ENCODE measurements at places on chromosomes 16 and 17. TPM values are rescaled to one million over a fixed set of nuclear protein-coding genes. Genes with fewer than 3 reads are reported as not detected.

The PITPNM3 gene
- 1.3 TPM for total RNA-seq

DNA sequence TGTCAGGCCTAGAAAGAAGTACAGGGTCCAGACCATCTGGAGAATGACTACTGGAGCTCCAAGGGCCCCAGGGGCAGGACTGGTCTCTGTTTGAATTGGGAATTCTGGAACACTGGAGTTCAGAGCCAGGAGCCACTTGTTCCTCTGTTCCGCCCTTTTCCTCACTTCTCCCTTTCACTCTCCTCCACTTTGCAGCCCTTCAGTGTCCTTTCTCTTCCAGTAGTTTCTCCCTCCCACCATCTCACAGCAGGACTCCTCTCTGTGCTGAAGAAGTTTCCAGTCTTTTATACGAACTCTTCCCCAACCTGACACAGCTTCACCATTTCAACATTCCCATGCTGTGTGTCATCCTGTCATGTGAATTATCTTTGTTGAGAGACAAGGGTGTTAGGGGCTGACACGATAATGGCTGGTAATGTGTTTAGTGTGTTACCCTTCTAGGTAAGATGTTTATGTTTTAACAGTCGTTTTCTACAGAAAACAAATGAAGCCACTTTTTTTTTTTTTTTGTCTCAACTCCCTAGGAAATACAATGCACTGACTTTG, 180.3 kb upstream of the MYOCD start:
- H3K4me3 ChIP-seq = no peak overlapping the region
- no peaks in the 10 kb centered on the region for H3K36me3 ChIP-seq
- no peaks in the 10 kb centered on the region for H3K27me3 ChIP-seq
- DNase-seq = no peak

DNA sequence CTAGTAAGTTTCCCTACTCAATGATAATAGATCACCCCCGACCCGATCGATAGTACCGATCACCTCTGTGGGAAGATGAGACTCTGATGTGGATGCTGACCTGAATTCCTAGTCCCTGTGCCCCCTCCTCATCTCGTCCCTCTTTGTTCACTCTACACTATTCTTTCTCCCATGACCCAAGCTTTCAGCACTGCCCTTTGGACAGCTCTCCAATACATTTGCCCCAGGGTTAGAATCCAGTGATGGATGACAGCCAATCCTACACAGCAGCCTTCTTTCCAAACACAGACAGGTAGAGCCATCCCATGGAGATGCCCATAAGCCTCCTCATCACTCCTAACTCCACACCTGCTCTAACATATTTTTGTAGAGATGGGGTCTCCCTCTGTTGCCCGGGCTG, 141.1 kb downstream of the GSG1L start:
- H3K36me3 ChIP-seq = no peaks in the 10 kb centered on the region
- no peak overlapping the region for H3K27ac ChIP-seq
- H3K27me3 ChIP-seq = peaks cover 6% of the 10 kb centered on the region
- no peaks in the 10 kb centered on the region for H3K4me1 ChIP-seq

The GRAP gene
- 1.5 TPM for total RNA-seq

The KCNH6 gene
- 0.39 TPM for total RNA-seq

GRCh38 chr17:45751466-45751865, 32.7 kb upstream of the CRHR1 start:
- H3K27ac ChIP-seq = no peak overlapping the region
- no peaks in the 10 kb centered on the region for H3K36me3 ChIP-seq
- H3K4me1 ChIP-seq = no peaks in the 10 kb centered on the region
- H3K27me3 ChIP-seq = no peaks in the 10 kb centered on the region
- no peak overlapping the region for H3K4me3 ChIP-seq
- DNase-seq = no peak

- H3K4me3 ChIP-seq = peak overlapping the region; percentile 31
- H3K27me3 ChIP-seq = no peaks in the 10 kb centered on the region
- H3K36me3 ChIP-seq = no peaks in the 10 kb centered on the region
- DNase-seq = peak; percentile 71
- H3K27ac ChIP-seq = peak overlapping the region; percentile 28
Measured at GRCh38 chr16:353404-354290, 1.1 kb upstream of the AXIN1 start.

- H3K36me3 ChIP-seq = no peaks in the 10 kb centered on the region
- H3K27ac ChIP-seq = peak overlapping the region; percentile 93
- DNase-seq = peak; percentile 43
- peaks cover 31% of the 10 kb centered on the region for H3K4me1 ChIP-seq
Measured at GRCh38 chr16:11915114-11915643, 577 bp downstream of the GSPT1 start.

DNA sequence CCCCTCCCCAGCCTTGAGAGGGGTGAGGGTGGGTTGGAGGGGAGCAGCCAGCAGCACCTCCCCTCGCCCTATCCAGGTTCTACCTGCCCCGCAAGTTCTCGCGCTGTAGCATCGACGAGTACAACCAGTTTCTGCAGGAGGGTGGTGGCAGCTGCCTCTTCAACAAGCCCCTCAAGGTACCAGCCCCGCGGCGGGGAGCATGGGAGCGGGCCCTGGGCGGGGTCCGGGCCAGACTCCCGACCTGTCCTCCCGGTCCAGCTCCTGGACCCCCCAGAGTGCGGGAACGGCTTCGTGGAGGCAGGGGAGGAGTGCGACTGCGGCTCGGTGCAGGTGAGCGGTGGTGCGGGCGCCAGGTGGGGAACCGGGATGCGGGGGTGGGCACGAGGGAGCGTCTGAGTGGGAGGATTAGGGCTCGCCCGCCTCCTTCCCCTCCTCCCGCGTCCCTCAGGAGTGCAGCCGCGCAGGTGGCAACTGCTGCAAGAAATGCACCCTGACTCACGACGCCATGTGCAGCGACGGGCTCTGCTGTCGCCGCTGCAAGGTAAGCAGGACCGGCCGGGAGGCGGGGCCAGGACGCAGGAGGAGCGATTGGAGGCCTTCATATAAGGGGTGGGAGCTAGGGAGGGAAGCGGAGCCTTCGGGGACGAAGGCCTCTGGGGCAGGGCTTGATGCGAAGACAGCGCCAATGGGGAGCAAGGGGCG, 16.5 kb downstream of the ADAM11 start:
- peaks cover 8% of the 10 kb centered on the region for H3K4me1 ChIP-seq
- no peaks in the 10 kb centered on the region for H3K27me3 ChIP-seq
- H3K4me3 ChIP-seq = peak overlapping the region; percentile 42
- no peaks in the 10 kb centered on the region for H3K36me3 ChIP-seq
- peak overlapping the region; percentile 31 for H3K27ac ChIP-seq

DNA sequence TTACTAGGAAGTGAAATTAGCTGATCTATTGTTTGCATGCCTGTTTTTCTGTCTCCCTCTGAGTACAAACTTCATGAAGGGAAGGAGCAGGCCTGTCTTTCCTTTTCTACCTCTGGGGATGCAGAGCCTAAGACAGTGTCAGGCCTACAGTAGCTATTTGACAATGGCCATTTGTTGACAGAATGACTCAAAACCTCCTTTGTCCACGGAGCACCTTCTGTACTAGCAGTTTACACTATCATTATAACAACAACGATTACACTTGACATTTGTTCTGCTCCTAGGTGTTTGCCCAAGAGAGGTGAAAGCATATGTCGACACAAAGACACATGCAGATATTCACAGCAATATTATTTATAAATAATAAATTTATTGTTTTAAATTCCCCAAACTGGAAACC, 132.3 kb upstream of the IRX3 start:
- no peaks in the 10 kb centered on the region for H3K27me3 ChIP-seq
- no peaks in the 10 kb centered on the region for H3K36me3 ChIP-seq
- no peak overlapping the region for H3K27ac ChIP-seq
- DNase-seq = no peak
- no peaks in the 10 kb centered on the region for H3K4me1 ChIP-seq
- H3K4me3 ChIP-seq = no peak overlapping the region

DNA sequence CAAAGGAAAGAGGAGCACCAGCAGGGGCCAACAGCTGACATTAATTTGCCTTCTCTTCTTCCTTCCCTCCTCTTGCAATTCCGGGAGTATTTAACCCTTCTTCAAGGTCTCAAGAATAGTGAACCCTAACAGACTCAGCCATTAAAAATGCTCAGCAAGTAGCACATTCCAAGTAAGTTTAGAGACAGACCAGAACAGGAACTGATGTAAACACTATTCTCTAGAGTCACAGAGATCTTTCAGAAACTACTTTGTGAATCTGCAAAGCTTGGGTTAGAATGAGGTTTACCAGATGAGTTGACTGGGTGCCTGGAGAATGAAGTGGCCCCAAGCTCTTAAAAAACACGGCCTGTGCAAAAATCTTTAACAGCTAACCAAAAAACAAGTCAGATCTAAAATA, 50.9 kb downstream of the TEX2 start:
- H3K4me1 ChIP-seq = peaks cover 15% of the 10 kb centered on the region
- no peak overlapping the region for H3K27ac ChIP-seq
- H3K36me3 ChIP-seq = peaks cover 15% of the 10 kb centered on the region
- no peak for DNase-seq
- H3K27me3 ChIP-seq = no peaks in the 10 kb centered on the region
- H3K4me3 ChIP-seq = no peak overlapping the region

- H3K36me3 ChIP-seq = no peaks in the 10 kb centered on the region
- no peaks in the 10 kb centered on the region for H3K4me1 ChIP-seq
- no peak overlapping the region for H3K4me3 ChIP-seq
- peak; percentile 71 for DNase-seq
- H3K27ac ChIP-seq = no peak overlapping the region
Measured at GRCh38 chr16:852451-853185, 52.1 kb upstream of the GNG13 start.

The NXN gene
- 28.6 TPM for total RNA-seq

The SULT1A2 gene
- total RNA-seq = 0.41 TPM

GRCh38 chr16:66091471-66091891, 275.0 kb upstream of the CDH5 start:
- DNase-seq = no peak
- H3K36me3 ChIP-seq = no peaks in the 10 kb centered on the region
- no peak overlapping the region for H3K27ac ChIP-seq
- H3K4me3 ChIP-seq = no peak overlapping the region
- H3K27me3 ChIP-seq = no peaks in the 10 kb centered on the region

The QPRT gene
- 18.6 TPM for total RNA-seq

- H3K4me1 ChIP-seq = peaks cover 4% of the 10 kb centered on the region
- no peak for DNase-seq
- no peak overlapping the region for H3K27ac ChIP-seq
Measured at GRCh38 chr17:32773856-32774694, 102.8 kb downstream of the MYO1D start.

GRCh38 chr17:54899721-54900456, 763 bp upstream of the TOM1L1 start:
- no peaks in the 10 kb centered on the region for H3K27me3 ChIP-seq
- H3K4me1 ChIP-seq = peaks cover 9% of the 10 kb centered on the region
- peak overlapping the region; percentile 56 for H3K4me3 ChIP-seq
- no peak for DNase-seq
- H3K27ac ChIP-seq = no peak overlapping the region
- H3K36me3 ChIP-seq = no peaks in the 10 kb centered on the region

The PIRT gene
- total RNA-seq = not detected

DNA sequence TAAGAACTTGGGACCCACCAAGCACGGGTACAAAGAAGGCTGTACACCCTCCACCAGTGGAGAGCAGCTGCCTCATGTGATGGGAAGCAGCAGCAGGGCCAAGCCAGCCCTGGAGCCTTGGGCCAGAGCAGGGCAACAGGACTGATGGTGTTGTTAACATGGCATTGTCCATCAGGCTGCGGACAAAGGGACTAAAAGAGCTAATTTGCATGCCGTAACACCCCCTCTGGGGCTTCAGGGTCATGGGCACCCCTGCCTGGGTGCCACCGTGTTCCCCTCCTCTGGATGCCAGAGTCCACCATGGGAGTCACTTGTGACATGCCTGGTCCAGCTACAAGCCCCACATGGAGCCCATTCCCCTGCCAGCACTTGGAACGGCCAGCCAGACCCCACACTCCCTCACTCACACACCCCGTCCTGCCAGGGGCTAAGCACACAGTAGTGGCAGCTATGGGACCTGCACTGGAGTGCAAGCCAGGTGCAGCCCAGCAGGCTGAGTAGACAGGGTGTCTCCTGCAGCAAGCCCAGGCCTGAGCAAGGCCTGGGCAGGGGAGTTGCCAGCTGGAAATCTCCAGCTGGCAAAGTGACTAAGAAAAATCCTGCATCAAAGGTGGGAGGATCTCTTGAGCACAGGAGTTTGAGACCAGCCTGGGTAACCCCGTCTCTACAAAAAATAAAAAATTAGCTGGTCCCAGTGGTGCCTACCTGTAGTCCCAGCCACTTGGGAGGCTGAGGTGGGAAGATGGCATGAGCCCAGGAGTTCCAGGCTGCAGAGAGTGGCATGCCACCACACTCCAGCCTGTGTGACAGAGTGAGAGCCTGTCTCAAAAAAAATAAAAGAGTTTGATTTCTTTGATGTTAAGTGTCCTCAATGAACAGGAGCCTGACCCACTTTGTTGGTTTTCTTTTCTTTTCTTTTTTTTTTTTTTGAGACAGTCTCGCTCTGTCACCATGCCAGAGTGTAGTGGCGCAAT, 33.7 kb downstream of the NOL11 start:
- H3K4me1 ChIP-seq = no peaks in the 10 kb centered on the region
- no peak overlapping the region for H3K4me3 ChIP-seq
- H3K36me3 ChIP-seq = peaks cover 19% of the 10 kb centered on the region
- DNase-seq = no peak
- H3K27ac ChIP-seq = no peak overlapping the region

- no peaks in the 10 kb centered on the region for H3K36me3 ChIP-seq
- H3K27ac ChIP-seq = no peak overlapping the region
- H3K27me3 ChIP-seq = no peaks in the 10 kb centered on the region
- H3K4me1 ChIP-seq = no peaks in the 10 kb centered on the region
Measured at GRCh38 chr16:49474741-49475140, 101.1 kb downstream of the C16orf78 start.

DNA sequence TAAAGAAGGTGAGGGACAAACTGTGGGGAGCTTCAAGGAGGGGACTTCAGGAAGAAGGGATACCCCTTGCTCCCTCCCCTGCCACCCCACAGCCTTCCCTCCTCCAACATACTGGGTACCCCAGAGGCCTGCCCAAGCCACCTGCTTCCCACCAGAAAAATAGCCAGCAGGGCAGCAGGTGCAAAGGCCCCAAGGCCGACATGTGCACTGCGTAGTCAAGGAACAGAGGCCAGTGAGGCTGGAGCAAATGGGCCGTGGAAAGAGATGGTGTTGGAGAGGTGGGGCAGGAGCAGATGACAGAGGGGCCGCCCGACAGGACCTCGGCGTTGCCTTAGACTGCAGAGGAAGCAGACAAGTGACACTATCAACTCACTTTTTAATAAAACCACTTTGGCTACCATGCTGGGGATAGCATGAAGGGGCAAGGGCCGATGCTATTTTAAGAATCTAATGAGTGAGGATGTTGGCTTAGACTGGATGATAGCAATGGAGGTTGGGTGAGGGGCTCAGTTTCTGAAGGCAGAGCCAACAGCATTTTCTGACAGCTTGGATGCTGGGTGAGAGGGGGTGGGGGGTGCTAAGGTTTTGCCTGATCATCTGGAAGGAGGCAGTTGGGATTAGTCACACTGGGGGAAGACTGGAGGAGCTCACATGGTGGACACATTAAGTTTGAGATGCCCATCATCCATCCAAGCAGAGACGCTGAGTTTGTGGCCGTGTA, 72.8 kb upstream of the TOB1 start:
- no peak overlapping the region for H3K27ac ChIP-seq
- no peak overlapping the region for H3K4me3 ChIP-seq
- peaks cover 53% of the 10 kb centered on the region for H3K4me1 ChIP-seq
- peak; percentile 42 for DNase-seq

DNA sequence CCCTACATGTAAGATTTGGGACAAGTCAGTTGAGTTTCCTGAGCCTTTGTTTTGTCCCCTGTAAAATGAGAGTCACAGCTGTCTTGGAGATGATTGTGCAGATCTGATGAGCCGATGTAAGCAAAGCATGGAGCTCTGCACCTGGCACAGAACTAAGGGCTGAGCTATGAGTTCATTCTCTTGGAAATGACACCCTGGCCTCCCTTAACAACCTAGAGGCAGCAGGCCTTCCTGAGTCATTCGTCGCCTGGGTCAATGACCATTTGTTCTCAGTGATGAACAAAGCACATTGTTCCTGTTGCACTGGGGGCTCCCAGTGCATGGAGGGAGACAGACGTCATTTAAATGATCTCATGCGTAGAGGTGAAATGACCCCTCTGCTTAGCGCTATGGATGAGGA, 62.8 kb upstream of the GCSH start:
- no peaks in the 10 kb centered on the region for H3K27me3 ChIP-seq
- no peak for DNase-seq
- no peaks in the 10 kb centered on the region for H3K36me3 ChIP-seq
- no peak overlapping the region for H3K4me3 ChIP-seq

Data from pancreas (tissue), 10 donors.